ENCODE measurements at places on chromosomes 3 and 15.

DNA sequence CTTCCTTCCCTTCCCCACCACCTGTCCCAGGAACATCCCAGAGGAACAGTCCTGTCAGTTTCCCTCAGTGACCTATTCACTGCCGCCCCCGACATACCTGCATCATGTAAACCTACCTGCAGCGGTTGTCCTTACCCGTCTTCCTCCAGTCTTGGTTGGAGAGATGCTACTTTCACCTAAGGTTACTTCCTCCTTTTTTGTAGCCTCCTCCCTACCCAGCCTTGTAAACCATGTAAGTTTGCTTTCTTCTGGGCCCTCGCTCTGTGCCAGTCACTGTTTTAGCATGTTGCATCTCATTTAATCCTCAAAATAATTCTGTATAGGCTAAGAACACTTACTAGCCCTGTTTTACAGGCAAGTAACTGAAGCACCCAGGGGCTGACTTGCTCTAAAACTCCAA is 58.3 kb downstream of the GPR171 start:
- no peak for DNase-seq

DNA sequence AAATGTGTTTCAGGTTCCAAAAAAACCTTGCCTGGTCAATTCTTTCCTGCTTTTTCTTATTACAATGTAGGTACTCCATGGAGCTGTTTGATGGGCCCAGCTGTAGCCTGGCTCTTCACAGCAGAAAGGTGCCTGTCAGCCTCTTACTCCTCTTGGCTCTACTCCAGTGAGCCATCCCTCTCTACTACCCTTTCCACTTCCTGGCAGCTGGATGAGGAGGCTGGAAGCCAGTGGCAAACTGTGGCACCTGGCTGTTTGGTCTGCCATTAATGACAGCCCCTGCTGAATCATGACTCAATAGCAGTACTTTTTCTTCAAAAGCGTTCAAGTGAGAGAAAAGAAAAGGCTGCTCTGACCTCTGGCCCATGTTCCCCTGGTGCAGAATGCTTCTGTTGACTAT is 618.1 kb downstream of the PYDC2 start:
- DNase-seq: no peak

DNA sequence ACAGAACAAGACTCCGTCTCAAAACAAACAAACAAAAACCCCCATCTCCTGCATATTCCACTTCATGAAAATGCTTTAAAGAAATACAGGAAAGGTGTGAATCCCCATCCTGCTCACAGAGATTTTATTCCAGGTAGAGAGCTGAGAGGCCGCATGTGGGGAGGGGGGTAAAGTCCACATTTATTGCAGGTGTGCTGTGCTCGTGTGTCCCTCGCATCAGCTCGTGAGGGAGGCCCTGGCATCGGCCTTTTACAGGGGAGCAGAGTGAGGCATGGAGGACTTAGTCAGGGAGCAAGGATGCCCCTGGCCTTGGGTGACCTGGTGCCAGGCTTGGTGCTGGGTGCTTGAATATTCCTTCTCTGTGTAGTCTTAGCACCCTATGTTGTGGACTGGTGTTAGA is 413.5 kb upstream of the C2CD4B start:
- no peak for DNase-seq

DNA sequence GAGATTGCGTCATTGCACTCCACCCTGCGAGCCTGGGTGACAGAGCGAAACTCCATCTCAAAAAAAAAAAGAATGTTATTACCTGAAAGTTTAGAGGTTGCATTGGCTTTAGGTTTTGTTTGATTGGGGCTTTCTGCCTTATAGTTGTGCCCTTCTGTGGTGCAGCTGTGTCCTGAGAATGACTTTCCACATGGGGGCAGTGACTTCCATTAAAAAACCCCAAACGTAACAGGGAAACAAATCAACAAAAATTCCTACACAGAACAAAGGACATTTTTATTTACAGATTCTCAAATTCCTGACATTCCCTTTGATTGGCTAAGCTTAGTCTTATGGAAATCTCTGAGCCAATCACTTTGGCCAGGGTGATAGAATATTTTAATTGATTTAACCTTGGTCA is 154.1 kb upstream of the GPR149 start:
- no peak for DNase-seq

- no peak for DNase-seq
Measured at GRCh38 chr15:29936353-29937049, 114.2 kb upstream of the TJP1 start.

- no peak for DNase-seq
Measured at GRCh38 chr3:177238686-177239216, 41.5 kb upstream of the TBL1XR1 start.

DNA sequence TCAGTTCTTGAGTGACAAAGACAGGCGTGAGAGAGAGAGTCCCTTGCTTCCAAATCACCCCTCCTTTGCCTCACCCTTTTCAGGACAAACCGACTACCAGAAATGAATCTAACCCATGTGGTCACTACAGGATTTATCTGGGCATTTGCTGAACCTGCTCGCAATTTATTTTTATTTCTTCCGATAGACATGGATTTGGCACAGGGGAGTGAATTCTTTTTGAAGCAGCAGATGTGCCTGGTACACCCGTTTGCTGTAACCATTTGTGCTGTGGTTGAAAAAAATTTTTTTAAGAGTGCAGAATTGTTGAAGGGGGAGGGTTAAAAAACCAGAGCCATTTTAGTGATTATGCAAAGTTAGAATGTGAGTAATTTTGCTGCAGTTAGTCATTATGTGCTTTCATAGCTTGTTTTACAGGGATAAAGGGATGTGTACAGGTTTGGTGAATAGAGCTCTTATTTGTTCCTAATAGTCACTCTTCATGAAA is 442.0 kb downstream of the LPP start:
- no peak for DNase-seq

- no peak for DNase-seq
Measured at GRCh38 chr15:100831467-100831866, 48.2 kb upstream of the ALDH1A3 start.

DNA sequence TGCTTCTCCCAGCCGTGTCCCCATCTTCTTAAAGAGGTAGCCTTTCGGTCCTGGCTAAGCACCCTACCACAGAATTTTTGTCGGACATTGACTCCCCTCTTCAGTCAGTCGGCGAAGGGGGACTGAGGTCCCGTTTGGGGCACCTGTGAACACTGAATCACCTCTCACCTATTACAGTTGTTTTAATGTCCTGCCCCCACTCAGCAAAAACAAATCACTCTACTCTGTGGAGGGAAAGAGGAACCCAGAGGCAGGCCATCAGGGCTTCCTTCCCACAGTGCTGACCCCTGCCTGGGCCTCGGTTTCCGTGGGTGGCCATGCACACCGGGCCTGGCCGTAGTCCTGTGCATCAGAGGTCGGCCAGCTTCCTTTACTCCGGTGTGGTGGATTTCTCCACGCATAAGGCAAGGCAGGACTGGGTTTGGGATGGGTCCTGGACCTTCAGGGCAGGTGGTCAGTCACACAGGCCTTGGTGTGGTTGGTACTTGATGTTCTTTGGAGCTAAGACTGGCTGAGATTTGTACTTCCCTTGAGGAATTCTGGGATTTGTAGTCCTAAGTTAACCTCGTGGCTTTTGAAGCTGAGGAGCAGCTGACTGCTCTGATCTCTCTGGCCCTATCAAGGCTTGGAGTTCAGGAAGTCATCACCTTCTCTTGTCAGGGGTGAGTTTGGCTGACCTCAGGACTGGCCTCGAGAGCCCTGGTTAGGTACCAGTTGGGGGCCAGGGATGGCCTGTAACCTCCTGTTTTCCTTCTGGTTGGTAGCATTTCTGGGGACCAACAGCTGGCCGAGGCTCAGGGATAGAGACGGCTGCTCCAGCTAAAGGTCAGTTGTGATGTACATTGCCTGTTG is 627 bp upstream of the FAM131A start:
- DNase-seq: no peak

- no peak for DNase-seq
Measured at GRCh38 chr3:16707260-16707659, 102.0 kb upstream of the DAZL start.
